ENCODE measurements at places on chromosomes 2 and 18.

- H3K27ac ChIP-seq: peak overlapping the region; percentile 89
- H3K36me3 ChIP-seq: no peaks in the 10 kb centered on the region
- peak; percentile 62 for DNase-seq
Observed at GRCh38 chr2:171524018-171524401, 1.7 kb downstream of the CYBRD1 start.

- DNase-seq: no peak
- H3K36me3 ChIP-seq: no peaks in the 10 kb centered on the region
- no peak overlapping the region for H3K27ac ChIP-seq
- H3K4me3 ChIP-seq: no peak overlapping the region
- no peaks in the 10 kb centered on the region for H3K27me3 ChIP-seq
- peaks cover 6% of the 10 kb centered on the region for H3K4me1 ChIP-seq
Observed at GRCh38 chr2:141554810-141555209, 576.0 kb downstream of the LRP1B start.

DNA sequence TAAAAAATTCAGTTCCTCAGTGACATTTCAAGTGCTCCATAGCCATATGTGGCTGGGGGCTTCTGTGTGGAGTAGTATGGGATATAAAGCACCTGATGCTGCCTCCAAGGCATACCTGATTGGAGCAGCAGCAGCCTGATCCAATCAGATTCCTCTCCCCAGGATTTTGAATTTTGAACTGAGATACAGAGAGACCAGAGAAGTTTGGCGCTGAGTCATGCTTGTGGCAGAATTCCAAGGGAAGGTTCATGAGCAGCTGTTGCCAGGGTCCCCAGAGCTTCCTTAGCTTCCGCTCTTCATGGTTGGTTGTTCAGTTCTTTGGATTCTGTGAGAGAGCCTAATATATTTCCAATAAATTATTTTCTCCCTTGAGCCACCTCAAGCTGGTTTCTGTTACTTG lies 29.0 kb upstream of the CFAP36 start:
- no peaks in the 10 kb centered on the region for H3K4me1 ChIP-seq
- no peaks in the 10 kb centered on the region for H3K27me3 ChIP-seq

DNA sequence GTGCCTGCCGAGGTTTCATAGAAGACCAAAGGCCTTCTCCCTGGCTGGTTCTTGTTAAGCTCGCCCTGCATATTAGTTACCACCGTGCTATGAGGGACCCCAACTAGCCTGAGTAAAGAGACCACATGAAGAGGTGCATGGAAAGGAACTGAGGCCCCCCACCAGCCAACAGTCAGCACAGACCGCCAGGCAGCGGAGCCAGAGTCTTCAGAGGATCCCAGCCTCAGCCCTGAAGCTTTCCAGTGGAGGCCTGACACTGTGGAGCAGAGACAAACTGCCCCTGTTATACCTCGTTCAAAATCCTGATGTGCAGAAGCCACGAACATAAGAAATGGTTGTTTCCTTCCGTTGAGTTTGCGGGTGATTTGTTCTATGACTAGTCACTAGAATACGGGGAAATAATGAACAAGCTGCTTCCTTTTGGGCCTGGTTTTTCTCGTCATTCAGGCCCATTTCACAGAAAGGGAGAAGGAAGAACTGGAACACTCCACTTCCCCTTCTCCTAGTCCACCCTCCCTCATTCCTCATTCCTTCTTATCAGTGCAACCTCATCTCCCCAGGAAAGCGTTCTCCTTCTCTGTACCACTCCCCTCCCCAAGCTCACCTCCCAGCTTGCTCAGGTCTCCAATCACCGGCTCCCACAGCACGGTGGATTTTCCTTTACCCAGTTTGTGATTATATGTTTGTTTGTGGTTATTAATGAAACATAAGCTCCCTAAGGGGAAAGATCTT lies 3.0 kb upstream of the GLI2 start:
- H3K36me3 ChIP-seq: no peaks in the 10 kb centered on the region
- no peak for DNase-seq
- no peak overlapping the region for H3K27ac ChIP-seq

DNA sequence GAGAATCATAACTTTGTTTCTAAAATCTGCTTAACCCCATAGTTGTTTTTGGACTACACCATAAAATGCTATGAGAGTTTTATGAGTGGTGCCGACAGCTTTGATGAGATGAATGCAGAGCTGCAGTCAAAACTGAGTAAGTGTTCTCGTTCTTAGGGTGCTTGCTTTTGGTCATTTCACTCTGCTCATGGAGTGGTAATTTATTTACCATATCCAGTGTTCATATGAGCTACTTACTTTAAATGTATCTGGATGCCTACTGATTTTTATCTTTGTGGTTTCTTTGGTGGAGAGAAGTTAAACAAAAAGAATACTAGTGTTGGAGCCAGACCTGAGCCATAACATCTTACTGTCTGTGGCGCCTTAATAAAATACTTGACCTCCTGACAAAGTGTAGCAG lies 16.4 kb downstream of the NDC80 start:
- H3K36me3 ChIP-seq: no peaks in the 10 kb centered on the region
- no peak overlapping the region for H3K4me3 ChIP-seq
- no peaks in the 10 kb centered on the region for H3K27me3 ChIP-seq
- no peak overlapping the region for H3K27ac ChIP-seq
- no peak for DNase-seq

DNA sequence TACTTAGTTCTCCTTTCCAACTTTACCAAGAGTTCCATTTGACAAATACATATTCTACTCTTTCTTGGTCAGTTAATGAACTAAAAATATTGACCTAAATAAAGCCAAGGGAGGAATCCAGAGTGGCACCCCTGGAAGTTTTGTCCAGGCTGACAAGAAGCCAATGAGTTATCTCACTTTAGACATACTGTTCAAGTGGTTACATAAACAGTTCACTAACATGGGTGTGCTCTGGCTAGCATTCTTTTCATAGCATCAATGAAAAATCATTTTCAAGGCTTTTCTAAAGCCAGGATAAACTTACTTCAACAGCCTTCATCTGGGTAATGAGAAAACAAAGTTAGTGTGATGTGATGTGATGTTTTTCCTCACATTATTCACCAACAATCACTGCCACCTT lies 649.4 kb downstream of the TDRD15 start:
- H3K27ac ChIP-seq: no peak overlapping the region
- no peaks in the 10 kb centered on the region for H3K4me1 ChIP-seq
- no peak overlapping the region for H3K4me3 ChIP-seq
- DNase-seq: no peak
- no peaks in the 10 kb centered on the region for H3K27me3 ChIP-seq

- H3K4me3 ChIP-seq: no peak overlapping the region
- H3K4me1 ChIP-seq: no peaks in the 10 kb centered on the region
- H3K27me3 ChIP-seq: no peaks in the 10 kb centered on the region
Observed at GRCh38 chr2:85371045-85371444, 16.5 kb downstream of the ELMOD3 start.

All from thyroid gland (tissue), 4 donors.